ENCODE measurements at places on chromosomes 5 and 9.

DNA sequence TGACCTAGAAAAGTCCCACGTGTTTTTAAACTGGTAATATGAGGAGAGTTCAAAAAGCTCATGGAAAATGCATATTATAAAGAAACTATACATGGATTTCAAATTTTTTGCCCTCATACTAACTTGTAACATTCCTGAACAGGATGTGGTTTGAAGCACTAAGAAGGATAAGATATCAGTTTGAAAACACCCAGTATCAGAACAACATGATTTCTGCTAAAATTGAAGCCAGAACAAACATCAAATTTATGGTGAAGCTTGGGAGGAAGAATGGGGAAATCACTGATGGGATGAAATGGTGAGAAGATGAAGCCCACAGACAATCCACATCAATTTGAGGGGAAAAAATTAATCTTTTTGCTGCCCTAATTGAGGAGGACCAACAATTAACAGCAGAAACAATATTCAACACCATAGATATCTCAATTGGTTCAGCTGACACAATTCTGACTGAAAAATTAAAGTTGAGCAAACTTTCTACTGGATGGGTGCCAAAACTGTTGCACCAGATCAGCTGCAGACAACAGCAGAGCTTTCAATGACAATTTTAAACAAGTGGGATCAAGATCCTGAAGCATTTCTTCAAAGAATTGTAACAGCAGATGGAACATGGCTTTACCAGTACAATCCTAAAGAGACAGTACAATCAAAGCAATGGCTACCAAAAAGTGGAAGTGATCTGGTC, 113.2 kb upstream of the SNX2 start:
- no peak for DNase-seq

GRCh38 chr5:126186210-126186609, 237.0 kb upstream of the GRAMD2B start:
- no peak for DNase-seq

DNA sequence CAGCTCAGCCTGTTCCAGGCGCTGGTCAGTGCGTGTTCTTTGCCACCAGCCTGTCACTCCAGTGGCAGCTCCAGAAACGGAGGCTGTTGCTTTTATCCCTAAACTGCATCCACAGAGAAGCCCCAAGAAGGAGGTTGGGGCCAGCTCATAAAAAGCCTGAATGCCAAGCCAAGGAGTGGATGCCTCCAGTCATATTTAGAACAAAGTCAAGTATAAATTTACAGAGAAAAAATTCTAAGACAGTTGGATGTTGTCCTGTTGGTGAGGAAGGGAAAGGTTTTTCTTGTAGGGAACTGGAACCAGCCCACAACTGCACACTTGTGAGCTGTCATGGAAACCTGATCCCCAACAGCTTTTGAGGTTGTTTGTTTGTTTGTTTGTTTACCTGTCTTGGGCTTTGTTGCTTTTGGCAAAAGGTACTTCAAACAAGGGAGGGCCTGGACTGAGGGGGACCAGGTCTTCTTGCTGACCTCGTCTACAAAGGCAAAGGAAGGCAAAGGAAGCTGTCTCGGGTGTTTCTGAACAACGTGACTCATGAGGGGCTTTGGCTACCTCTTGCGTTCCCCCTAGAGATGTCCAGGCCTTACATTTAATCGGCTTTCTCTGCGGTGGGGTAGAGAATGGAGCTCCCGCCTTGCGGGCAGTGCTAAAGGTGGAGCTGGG, 36.7 kb downstream of the OLFML2A start:
- DNase-seq, result no peak

GRCh38 chr9:121656941-121657470, 5.6 kb downstream of the DAB2IP start:
- DNase-seq, result no peak

- no peak for DNase-seq
These were observed 23.2 kb downstream of the ECM2 start for GRCh38 chr9:92512622-92513021.

- DNase-seq, result no peak
These were observed 6.2 kb downstream of the SLC45A2 start for GRCh38 chr5:33978306-33978705.

- no peak for DNase-seq
These were observed at the start of gene IGFBPL1 for GRCh38 chr9:38423973-38424843. Gene IGFBPL1 (minus strand): TSS chr9:38424454. CDS start chr9:38424424, 30 bp downstream.

All from stimulated activated naive CD8-positive, alpha-beta T cell treated with anti-CD3 and anti-CD28 coated beads, Interleukin-15, amount 100 ng/mL, for 72 hours (primary cell).